ENCODE measurements at places on chromosomes 1 and 21.

DNA sequence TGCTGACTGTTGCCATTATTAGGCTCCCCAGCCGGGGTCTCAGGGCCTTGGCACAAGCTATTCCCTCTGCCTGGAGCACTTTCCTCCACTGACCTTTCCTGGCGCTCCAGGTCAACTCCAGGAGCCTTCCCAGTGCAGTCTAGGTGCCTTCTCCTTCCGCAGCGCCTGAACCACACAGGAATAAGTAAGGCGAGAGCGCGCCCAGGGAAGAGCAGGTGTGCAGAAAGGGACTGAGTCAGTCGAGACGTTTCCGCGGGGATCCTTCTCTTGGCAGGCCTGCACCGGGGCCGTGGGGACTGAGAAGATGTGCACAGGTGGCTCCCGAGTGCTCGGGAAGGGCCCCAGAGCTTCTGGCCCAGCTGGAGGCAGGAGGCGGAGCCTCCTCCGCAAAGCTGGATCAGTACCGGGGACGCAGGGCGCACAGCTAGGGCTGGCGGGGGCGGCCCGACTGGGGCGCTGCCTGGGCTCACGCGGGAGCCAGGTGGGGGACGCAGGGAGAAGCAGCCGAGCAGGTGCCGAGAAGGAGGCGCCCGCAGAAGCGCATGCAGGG is 765 bp upstream of the BMP8A start:
- DNase-seq = no peak

DNA sequence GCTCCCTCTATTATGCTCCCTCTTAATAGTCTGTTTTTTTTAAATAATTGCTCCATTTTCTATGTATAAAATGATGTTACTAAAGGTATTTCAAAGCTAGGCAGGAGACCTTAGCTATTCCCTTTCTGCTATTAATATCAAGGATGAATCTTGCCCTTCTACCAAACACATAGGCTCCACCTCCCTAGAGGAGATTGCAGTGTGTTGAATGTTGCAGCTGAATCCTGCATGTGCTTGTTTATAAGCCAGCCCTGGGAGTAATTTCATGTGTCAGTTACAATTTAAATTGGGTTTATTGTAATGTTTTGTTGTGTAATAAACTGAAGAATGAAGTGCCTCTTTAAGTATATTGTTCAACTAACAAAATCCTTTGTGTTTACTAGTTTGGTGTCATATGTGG is 66.0 kb downstream of the TMEM200B start:
- no peak for DNase-seq

DNA sequence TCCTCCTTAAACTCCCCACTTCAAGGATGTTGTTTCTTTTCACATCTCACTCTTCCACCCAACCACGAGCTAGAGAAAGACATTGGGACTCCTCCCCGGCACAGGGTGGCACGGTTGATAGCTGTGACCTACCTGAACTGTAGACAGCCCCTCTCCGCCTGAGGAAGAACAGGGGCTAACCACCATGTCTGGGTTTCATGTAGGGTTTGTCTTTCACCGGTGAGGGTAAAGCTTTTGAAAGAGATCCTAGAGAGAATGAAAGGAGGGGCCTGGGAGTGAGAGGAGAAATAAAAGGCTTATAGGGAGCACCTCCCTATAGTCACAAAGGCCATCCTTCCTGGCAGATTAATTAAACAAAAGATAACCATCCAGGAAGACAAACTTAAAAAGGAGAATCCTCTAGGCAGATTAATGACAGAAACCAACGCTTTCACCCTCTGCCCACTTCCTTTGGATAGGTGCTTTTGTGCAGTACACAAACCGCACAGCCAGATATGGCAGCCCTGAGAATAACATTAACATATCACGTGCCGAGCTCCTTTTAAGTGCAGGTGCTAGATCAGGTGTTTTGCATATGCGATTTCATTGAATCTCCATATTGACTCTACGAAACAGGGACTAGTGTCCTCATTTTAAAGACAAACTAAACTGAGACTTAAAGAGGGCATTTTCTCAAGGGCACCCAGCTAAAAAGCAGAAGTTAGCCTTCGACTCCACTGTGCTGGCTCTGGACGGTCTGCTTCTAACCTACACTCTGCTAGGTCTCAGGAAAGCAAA is 178.1 kb upstream of the RUNX1 start:
- no peak for DNase-seq

DNA sequence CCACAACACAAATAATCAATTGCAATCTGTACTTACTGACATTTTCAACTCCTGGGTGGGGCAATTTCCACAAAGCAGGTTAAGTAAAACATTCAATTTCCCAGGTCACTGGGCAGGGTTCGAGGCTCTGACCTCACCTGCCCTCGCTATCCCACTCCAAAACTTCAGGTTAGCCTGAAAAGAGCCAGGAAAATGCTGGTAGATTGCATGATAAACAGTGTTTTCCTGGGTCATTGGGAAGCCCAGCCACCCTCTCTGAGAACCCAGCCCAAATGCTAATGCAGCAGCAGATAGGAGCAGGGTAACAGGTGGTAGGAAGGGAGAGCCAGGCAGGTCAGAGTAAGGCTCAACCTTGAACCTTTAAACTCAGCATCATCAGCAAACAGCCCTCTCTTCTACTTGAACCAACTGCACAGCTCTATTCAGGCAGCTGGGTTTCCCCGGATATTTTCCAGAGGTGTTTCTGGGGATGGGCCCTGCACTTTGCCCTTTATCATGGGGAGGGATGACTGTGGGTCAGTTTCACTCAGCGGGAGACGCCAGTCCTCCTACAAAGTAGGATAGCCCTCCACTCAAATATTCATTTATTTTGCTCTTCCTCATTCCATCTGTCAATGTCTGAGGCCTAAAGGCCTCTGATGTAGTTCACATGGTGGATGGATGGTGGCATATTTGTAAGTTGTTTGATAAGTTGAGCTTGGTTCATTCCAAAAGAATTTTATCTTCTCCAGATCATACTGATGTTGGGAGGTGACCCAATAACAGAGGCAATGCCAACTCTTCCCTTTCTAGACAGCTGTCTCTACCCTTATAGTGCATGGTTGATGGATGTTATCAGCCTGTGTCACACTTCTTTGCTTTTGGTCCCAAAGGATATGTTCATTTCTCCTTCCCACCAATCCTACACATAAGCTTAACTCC is 65.7 kb downstream of the DUSP10 start:
- no peak for DNase-seq

DNA sequence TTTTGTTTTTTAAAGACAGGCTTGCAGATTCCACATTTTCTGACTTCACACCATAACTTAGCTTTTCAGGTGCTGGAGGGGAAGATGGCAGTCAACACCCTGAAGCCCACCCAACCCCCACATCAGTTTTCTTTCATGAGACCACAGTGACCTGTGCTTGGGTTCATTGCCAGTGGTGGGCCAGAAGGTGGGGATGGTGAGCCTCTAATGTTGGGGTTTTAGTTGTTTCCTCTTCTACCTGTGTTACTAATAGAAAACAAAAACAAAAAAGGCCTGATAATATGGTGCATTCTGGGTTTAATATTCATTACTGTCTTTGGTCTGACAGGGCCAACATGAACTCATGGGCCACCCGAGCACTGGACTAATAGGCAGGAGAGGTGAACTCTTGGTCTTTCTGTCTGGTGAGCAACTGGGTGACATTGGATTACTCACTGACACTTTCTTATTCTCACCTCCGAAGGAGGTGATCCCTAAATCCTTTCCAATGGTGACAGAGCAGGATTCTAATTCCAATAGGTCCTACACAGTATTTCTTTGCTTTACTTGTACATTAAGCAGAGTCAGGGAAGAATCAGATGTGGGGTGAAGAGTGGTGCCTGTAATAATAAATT is 132.8 kb downstream of the CLIC6 start:
- peak; percentile 35 for DNase-seq

GRCh38 chr1:75394386-75395139 is 216.4 kb downstream of the SLC44A5 start:
- DNase-seq = no peak
